Activated naive CD4-positive, alpha-beta T cell (primary cell): ENCODE measurements at places on chromosomes 1 and 21.

DNA sequence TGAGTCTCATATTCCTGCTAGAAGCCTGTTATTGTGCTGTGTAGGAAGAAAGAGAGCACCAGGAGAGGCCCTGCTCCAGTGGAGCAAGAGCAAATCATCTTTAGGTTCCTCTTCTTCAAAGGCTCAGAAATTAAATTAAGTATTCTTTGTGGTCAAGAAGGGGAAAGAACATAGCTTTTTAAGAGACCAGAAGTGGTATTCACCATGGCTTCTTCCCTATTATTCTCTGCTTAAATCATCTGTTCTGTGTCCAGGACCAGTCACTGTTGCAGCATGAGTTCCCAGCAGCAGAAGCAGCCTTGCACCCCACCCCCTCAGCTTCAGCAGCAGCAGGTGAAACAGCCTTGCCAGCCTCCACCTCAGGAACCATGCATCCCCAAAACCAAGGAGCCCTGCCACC is 1.1 kb downstream of the SPRR1B start:
- DNase-seq = no peak

- DNase-seq = no peak
These were observed 55.3 kb downstream of the PTPN14 start for GRCh38 chr1:214496126-214496525.

- DNase-seq = no peak
These were observed 19.4 kb downstream of the PDE4B start for GRCh38 chr1:65812065-65812464.

DNA sequence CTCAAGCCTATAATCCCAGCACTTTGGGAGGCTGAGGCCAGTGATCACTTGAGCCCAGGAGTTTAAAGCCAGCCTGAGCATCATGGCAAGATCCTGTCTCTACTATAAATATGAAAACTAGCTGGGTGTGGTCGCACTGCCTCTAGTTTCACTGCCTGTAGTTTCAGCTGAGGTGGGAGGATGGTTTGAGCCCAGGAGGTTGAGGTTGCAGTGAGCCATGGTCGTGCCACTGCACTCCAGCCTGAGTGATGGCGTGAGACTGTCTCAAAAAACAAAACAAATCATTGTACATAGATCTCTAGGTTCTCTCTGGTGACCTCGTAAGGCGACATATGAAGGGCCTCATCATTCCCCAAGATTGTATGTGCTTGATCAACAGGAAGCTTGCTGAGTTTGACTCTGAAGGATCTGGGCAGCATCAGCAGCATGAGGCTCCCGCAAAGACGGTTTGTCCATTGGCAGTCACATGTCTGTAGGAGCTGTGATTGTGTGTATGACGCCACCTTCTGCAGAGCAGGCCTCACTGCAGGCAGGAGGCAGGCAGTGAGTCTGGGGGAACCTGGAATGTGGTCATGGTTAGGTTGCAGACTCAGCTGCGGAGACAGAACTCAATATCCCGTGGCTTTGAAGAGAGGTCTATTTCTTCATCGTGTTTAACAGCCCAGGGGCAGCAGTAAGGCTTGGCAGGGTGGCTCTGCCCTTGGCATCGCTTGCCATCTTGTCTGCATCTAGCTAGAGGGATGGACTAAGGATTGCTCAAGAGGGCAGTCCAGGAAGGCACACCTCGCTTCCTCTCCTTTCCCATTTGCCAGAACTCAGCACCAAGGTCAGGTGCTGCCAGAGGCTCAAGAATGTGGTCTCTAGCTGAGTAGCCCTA is 14.0 kb downstream of the ATP5PO start:
- DNase-seq = no peak

DNA sequence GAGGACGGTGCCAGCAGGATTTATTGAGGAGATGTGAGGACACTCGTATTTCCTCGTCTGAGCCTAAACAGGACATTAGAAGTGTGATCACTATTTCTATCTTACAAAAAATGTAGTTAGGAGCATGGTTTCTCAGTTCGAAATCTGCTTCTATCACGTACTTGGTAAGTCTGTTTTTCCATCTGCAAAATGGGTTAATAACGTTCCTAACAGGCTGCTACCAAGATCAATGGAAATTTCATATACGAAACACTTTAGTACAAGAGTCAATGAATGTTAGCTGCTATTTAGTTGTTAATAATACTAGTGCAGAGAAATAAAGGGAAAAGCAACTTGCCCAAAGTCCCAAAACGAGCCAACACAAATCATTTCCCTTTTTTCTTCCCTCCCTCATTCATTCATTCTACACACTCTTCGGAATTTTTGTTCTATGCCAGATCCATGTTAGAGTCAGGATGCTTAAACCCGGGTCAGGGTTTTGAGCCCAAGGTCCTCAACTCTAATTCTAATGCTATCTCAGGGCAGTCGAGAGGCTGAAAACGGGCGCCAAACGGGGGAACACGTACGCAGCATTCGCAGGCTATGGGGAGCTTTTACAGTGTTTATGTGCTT is 608 bp downstream of the SNRNP40 start:
- DNase-seq = no peak

- no peak for DNase-seq
These were observed 308.2 kb downstream of the BRINP3 start for GRCh38 chr1:190169311-190170067.

- DNase-seq = no peak
These were observed 7.2 kb upstream of the GUCA2B start for GRCh38 chr1:42145764-42146625.

DNA sequence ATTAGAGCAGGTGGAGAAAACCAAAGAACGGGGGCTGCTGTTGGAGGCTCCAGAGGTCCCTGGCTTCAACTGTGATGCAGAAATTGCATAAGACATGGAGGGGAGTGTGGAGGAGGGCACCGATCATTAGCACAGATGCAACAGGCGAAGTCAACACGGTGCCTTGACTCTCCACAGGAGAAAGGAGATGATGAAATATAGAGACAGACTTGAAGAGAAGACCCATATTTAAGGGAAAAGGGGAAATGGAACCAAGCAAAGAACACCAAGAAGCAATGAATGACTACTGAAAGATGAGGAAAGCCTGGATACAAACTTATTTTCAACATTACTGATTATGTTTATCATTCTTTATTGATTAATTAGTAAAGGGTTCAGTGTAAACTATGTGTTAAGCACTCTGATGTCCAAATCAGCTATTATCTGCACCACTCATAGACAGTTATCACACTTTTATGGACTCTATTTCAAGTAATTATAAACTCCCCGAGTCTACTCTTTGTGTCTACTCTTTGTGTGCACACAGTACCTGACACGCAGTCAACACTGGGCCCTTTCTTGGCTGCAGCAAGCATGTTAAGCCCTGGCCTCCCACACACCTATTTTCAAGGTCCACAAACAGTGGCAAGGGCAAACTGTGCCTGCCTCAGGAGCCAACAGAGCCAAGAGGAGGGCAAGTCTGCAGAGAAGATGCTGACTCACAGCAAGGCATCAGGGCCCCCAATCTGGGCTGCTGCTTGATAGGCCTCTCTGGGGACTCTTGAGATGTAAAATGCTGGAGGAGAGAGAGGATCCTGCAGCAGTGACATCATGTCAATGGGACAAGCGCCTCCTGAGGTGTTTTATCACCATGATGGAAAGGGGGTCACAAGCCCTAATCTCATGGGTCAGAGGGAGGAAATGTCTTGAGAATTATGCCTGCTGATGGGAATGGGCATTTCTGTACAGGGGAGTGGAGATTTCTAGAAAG is 17.6 kb downstream of the PCNX2 start:
- DNase-seq = no peak

DNA sequence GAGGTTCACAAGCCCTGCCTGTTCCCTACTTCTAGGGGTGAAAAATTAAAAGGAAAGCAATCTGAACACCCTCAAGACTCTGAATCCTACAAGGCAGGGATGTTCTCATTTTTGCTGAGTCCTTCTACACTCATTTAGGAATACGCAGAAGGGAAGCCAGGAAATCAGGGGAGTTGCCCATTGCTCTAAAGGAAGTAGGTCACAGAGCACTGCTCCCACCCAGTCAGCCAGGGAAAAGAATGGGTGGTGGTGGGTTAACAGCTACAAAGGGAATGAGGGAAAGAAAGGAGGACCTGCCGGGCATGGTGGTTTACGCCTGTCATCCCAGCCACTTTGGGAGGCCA is 2.4 kb upstream of the CTTNBP2NL start:
- no peak for DNase-seq

DNA sequence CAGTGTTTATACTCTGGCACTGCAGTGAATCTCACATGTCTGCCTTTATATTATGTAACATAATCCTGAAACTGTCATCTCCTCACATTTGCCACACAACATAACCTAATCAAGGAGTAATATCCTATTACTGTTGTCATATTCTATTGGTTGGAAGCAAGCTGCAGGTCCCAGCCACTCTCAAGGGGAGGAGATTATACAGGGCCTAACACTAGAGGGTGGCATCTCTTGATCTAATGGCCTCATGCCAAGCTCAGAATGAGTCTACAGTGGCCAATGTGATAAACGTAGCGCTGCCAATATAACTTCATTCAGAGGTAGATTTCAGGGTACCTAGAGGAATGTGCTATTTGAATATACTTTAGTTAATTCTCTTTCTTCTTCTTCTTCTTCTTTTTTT is 166.8 kb downstream of the BACH1 start:
- DNase-seq = no peak

DNA sequence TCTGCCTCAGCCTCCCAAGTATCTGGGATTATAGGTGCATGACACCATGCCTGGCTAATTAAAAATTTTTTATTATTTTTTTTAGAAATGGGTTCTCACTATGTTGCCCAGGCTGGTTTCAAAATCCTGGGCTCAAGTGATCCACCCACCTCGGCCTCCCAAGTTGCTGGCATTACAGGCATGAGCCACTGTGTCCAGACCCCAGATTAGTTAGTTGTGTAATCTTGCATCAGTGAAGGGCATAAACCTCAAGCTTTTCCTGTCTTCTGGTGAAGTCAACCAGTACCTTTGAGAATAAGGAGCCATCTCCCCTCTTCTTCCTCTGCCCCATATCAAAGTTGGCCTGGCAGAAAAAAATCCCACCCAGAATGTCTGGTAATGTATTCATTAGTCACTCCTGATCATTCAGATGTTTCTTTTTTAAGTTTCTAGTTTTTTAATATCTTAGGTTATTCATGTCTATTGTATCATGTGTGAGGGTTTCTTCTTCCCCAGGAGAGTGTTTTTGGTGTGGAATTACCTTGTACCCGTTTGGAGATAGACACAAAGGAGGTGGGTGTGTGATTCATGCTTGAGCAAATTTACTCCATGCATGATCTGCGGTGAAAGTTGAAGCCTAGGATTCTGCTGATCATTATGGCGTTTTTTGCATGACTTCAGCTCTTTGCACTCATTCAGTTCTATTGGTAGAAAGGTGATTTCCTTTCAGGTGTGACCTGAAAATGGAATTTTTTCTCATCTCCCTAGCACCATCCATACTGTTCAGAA is 144.0 kb downstream of the FMN2 start:
- DNase-seq = no peak

GRCh38 chr1:234607109-234608024 is 2.6 kb downstream of the IRF2BP2 start:
- DNase-seq = no peak

GRCh38 chr1:33572387-33572786 is 99.9 kb downstream of the ZSCAN20 start:
- no peak for DNase-seq

GRCh38 chr1:56255516-56256152 is 323.7 kb downstream of the PLPP3 start:
- no peak for DNase-seq

DNA sequence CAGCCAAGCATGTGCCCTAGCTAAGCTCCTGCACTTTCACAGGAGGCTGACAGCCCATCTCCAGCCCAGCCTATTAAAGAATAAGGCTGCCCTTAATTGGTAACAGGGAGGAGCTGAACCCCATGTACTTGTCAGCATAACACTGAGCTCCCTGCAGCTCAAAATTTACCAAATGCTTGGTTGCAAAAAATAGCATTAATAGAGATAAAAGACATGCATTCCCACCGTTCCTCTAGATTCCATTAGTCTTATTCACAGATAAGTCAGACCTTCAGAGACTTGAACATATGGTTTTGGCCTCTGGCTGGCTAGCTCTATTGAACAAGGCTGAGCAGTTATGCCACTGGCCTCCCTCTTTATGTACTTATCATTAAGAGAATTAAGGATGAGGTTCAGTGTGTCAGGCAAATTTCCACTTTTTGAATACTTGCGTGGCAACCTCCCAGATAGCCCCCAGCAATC is 29.2 kb downstream of the OLFML3 start:
- no peak for DNase-seq

DNA sequence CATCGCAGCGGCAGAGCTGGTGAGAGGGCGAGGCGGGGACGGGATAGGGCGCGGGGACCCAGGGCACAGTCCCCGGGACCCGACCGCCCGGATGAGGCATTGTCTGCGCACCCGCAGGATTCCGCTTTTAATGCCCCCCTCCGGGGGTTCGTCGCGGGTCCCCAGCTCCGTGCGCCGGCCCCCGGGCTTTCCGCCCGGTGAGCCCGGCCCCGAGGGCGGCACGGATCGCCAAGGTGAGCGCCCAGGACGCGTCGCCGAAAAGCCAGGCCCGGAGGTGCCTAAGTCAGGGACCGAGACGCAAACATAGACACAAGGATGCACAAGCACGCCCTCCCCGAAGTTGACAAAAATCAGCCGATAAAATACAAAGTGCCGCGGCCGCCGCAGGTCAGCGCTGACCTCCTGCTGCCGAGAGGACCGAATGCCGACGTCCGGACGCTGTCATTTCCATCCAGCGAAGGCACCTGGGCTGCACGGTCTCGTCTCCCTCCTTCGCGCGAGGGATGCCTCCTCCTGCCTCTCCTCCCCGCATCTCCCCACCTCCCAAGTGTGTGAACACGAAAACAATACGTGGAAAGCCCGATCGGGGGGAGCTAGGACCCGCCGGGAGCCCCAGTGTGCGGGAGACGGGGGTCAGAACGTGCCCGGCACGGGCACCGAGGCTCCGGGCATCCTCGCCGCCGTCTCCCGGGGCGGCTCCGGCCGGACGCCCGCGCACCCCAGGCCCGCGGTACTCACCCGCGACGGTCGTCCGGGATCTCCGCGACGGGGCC is 101.1 kb upstream of the SOD1 start:
- DNase-seq = no peak

DNA sequence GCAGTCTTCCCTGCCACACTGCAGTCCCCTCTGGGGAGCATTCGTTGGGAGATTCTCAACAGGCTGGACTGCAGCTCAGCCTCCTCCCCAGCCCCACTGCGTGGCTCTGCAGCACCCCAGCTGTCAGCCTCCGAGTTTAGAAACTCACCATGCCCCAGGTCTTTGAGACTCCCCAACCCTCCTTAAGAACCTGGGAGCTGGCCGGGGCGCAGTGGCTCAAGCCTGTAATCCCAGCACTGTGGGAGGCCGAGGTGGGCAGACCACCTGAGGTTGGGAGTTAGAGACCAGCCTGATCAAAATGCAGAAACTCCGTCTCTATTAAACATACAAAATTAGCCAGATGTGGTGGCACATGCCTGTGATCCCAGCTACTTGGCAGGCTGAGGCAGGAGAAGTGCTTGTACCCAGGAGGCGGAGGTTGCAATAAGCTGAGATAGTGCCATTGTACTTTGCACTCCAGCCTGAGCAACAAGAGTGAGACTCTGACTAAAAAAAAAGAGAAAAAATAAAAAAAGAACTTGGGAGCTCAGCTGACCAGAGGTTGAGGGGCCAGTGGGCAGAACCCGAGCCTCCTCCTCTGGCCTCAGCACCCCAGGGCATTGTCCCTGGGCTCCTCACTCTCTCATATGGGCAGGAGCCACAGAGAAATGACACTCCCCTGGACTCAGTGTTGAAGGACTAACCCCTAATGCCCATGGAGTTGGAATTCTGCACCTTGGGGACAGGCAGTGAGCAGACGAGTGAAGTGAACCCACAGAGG is 5.6 kb downstream of the OLIG2 start:
- no peak for DNase-seq
